Stimulated activated naive CD4-positive, alpha-beta T cell (primary cell): ENCODE measurements at places on chromosomes 12 and 14.
A peak's percentile ranks its signal among the peaks of the same experiment; 100 is the strongest.

- DNase-seq = no peak
These were observed 5.9 kb upstream of the CLEC4E start for GRCh38 chr12:8546591-8546990.

- no peak for DNase-seq
These were observed 1458.7 kb downstream of the AACS start for GRCh38 chr12:126523891-126524290.

- DNase-seq = no peak
These were observed 34.5 kb downstream of the HMGA2 start for GRCh38 chr12:65858831-65859230.

- no peak for DNase-seq
These were observed 122.0 kb upstream of the EGLN3 start for GRCh38 chr14:34072921-34073320.

- peak; percentile 24 for DNase-seq
These were observed 5.1 kb upstream of the CHD4 start for GRCh38 chr12:6612247-6612646.

DNA sequence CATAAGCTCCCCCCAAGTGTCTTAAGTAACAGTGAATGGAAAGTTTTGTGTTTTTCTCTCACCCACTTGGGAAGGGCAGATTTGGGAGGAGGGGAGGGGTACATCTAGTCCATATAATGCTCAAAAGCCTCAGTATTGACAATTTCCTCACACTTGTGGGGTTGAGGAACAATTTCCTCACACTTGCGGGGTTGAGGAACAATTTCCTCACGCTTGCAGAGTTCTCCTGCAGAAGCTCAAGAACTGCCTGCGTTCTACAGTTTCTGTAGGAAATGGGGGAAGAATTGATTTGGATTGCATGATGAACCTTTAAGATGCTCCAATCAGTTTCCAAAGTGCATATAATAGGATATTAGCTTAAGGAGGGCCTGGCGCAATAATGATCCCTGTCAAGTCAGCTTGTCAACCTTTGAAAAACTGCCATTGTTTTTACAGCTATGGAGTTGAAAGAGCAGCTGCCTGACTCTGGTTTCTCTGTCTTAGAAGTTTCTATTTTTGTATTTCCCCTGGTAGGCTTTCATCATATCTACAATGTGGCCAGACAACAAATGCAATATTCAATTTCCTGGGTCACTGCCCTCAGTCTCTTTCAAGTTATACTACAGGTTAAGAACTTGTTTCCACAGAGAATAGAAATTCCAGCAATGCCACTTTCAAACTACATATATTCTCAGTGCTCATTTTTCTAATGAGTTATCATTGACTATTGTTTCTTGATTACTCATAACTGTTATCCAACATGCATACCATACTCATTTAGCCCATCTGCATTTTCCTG is 66.5 kb downstream of the PLEKHG7 start:
- no peak for DNase-seq

DNA sequence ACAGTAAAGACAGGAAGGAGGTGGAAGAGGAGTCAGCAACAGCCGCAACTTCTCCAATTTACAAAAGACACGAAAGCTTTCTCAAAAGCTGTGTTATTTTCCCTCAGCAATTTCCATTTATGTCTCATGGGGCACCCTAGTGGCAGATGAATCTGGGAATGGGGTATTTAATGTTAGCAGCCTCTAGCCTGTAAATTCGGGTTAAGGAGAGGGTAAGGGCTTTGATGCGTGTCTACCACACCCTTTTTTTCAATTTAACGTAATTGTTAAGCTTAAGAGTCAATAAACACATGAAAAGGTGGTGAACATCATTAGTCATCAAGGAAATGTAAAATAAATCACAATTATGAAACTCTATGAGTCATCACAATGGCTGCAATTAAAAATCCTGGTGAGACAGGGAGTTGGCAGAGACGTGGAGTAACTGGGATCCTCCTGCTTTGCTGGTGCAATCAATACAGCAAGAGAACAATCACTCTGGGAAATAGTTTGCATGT is 986.4 kb downstream of the AACS start:
- DNase-seq = no peak

- DNase-seq = no peak
These were observed 31.2 kb upstream of the VASH1 start for GRCh38 chr14:76729953-76730505.

- DNase-seq = no peak
These were observed 55.9 kb upstream of the TMCC3 start for GRCh38 chr12:94706250-94706661.

GRCh38 chr14:99408286-99408970 is 72.2 kb downstream of the SETD3 start:
- no peak for DNase-seq

GRCh38 chr12:22810036-22810435 is 185.1 kb downstream of the ETNK1 start:
- DNase-seq = no peak

GRCh38 chr12:28306535-28306934 is 116.3 kb downstream of the CCDC91 start:
- DNase-seq = no peak

GRCh38 chr12:122389677-122390076 is 32.8 kb downstream of the CLIP1 start:
- DNase-seq = no peak

DNA sequence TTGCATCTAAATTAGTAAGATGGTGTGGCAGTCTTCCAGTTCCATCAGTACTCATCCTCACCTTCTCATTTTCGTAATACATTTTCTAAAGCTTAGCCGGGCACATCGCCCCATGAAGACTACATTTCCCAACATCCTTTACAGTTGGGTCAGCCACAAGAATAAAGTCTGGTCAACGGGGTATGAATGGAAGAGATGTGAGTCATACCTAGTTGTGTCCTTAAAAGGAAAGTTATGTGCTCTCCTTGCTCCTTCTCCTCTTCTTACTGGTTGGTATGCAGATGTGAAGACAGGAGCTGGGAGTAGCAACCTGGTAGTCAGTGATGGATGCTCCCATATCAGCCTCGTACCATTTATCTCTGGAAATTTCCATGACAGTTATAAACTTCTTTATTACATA is 35.9 kb upstream of the EGLN3 start:
- DNase-seq = no peak

DNA sequence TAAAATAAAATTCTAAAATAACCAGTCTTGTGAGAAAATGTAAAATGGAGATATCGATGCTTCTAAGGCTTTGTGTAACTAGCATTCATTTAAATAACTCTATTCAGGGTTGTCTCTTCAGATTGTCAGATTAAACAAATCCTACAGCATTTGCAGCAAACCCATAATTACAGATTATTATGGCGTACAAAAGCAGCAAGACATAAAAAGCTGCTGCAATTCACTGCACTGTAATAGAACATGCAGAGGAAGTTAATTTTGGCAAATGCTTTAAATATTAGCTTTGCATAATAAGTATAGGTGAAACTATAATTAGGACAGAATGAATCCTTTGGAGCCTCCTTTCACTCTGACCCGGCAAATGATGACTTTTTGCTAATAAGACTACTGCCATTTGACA is 98.3 kb downstream of the INSM2 start:
- DNase-seq = no peak

DNA sequence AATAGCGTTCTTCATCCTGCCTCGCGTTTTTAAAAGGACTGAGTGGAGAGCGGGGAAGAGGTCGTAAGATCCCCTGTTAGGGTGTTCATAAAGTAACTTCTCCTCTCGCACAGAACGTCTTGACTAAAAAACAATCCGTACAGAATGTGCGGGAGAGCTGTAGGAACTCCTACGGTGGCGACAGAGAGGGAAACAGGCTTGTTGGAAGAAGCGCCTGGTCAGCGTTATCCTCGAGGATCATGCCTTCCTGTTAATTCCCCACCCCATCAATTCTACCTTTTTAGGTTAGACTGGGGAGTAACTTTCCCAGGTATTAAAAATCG is 399 bp upstream of the WASHC4 start:
- DNase-seq = no peak

DNA sequence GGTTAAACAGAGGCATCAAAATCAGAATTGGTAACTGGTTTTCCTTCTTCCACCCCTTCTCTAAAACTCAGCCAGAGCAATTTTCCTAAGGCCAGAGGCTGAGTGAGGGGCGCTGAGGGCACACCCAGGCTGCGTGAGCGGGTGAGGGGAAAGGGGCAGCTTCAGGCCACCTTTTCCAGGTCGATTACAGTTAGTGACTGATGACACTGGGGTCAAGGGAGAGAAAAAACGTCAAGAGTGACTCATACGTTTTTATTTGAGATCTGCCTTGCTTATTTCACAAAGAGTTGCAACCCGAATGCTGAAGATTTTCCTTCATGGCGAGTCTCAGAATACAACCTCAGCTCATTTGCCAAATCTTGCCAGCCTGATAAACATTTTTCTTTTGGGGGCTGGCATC is 46.7 kb upstream of the EVL start:
- DNase-seq = no peak

GRCh38 chr12:82474798-82475184 is 116.5 kb downstream of the METTL25 start:
- no peak for DNase-seq

- DNase-seq = no peak
These were observed 93.5 kb downstream of the LMNTD1 start for GRCh38 chr12:25459541-25459951.

DNA sequence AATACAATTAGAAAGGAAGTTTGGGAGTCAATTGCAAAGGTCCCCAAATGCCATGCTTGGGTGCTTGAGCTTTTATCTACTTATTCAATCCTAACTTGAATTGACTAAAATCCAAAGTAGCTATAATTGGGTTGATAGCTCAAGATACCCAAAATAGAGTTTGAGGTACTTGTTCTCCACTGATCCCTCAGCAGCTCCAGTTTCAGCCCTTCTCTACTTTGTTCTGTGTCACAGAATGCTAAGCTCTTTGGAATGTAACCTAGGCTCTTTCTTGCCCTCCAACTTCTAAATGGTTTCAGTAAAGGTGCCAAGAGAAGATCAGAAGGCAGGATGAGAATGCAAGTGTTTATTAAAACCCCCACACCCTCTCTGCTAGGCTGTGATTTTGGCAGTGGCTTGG is 251.4 kb upstream of the CLEC14A start:
- no peak for DNase-seq

- no peak for DNase-seq
These were observed 18.2 kb upstream of the CEBPE start for GRCh38 chr14:23137192-23137812.

- no peak for DNase-seq
These were observed 529 bp downstream of the RPLP0 start for GRCh38 chr12:120200364-120200800.

GRCh38 chr12:50572287-50572686 is 67.5 kb downstream of the DIP2B start:
- DNase-seq = no peak

DNA sequence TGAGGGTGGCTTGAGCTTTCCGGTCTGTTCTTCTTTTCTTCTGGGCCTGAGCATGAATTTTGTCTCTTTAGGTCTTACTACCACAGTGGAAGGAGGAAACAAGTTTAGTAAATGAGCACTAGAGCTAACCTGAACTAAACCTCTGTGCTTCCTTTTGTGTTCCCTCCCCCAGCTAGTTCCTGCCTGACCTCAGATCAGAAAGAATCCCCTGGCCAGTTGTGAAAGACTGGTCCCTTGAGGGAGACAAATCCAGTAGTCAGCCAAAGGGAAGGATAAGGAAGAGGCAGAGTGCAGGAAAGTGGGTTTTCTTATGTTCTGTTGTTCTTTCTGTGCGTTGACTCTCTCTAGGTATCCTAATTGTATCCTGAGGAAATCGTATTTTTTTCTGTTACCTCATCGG is 17.5 kb downstream of the ZNF664 start:
- DNase-seq = no peak

- no peak for DNase-seq
These were observed 41.5 kb downstream of the KIF21A start for GRCh38 chr12:39401459-39401858.

- no peak for DNase-seq
These were observed 1.4 kb downstream of the DACT1 start for GRCh38 chr14:58639198-58639565.

DNA sequence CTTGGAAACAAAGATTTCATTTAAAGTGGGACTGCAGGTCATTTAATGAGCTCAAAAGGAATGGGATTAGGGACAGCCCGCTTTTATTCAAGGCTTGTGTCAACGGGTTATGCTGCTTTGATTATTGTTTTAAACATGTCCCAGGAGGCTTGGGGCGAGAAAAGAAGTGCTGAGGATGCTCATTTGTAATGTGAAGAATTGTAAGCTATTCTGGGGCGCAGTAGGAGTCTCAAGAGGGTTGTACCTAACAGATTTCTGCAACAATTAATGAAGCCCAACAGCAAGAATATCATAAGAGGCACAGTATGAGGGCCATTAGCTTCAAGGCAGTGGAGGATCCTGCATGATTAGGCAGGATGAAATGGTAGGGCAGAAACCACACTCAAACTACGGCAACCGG is 122.5 kb downstream of the KTN1 start:
- DNase-seq = no peak

DNA sequence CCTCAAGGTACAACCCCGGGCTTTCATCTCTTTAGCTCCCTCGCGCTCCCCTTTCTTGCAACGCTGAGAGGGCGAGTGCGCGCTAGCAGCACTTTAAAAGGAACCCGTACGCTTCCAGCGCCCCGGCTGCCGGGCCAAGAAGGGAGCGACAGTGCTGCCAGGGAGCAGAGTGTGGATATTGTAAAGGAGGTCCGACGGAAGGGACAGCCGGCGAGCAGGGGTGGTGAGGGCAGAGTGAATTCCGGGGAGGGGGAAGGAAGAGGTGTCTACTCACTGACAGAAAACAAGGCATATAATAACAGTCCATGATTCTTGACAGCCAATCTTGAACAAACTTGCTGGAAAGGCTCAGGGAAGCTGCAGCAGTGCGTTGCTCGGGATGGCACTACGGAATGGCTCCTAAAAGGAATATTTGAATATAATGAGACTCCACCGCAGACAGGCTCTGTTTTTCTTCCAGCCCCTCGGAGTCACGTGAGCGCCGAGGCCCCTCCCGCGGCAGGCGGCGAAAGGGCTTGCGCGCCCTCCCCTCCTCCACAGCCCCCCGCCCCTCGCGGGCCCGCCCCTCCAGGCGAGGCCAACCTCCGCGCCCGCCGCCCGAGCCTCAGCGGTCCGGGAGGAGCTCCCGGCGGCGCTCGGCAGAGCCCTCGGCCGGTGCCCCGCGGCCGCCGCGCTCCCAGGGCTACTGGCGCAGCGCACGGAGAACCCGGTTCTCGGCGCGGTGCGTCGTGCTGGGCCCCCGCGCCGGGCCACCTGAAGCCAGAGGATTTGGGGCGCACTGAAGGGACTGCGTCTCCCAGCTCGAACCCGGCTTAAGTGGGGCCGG is 3.4 kb downstream of the BMP4 start:
- no peak for DNase-seq

GRCh38 chr12:75900226-75900625 is 131.3 kb downstream of the PHLDA1 start:
- DNase-seq = no peak

DNA sequence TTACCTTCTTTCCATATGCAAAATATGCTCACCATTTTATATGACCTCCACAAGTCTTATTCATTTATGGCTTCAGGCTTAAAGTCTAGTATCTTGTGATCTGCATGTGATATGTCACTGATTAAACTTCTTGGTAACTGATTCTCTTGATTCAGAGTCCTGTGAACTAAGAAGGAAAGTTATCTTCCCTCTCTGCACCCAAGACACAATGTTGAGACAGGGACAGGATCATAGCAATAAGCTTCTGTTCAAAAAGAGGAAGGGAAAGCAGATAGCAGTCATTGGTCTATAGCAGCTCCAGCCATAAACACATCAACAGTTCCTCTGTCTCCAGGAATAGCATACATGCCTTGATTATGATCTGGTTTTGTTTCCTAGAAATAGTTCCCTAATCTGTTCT is 103.1 kb downstream of the UNC79 start:
- no peak for DNase-seq
